ENCODE measurements at places on chromosomes 12 and 14. TPM values are rescaled to one million over a fixed set of nuclear protein-coding genes. Genes with fewer than 3 reads are reported as not detected.

GLT8D2 gene
- 3.8 TPM for total RNA-seq

DNA sequence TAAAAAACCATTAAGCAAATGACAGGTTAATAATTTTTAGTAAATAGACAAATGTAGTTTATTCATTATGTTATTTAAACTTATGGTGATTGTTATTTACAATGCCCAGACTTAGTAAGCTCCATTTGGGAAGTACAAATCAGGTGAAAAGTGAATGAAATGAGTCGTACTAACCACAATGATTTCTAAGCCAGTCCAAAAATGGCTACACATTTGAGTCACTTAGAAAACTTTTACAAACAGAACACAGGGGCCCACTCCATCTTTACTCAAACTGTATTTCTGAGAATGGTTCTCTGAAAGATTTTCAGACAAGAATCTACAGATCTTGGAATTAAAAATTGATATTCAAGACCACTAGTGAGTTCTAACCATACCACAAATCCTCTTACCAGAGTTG is 653.3 kb upstream of the MIS18BP1 start:
- no peaks in the 10 kb centered on the region for H3K4me1 ChIP-seq
- DNase-seq = no peak
- no peaks in the 10 kb centered on the region for H3K36me3 ChIP-seq
- H3K4me3 ChIP-seq = no peak overlapping the region

ADAM21 gene
- total RNA-seq = not detected

- H3K36me3 ChIP-seq = no peaks in the 10 kb centered on the region
- DNase-seq = no peak
- H3K27ac ChIP-seq = no peak overlapping the region
- H3K4me1 ChIP-seq = peaks cover 10% of the 10 kb centered on the region
Observed at GRCh38 chr14:61596990-61597389, 98.3 kb upstream of the HIF1A start.

Measured in H9 (cell line).